ENCODE measurements at places on chromosomes 12 and 14.

DNA sequence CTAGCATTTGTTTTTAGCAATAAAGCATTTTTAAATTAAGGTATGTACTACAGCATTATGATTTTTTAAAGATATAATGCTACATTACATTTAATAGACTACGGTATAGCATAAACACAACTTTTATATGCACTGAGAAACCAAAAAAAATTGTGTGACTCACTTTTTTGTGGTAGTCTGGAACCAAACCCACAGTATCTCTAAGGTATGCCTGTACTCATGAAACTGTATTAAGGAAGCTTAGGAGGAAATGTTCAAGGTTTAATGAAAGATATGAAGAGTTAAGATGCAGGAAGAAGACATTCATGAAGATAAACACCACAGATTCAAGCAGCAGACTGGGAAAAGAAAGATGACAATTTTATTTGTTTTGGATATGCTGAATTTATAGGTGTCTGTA is 51.7 kb downstream of the PPP1R12A start:
- no peak for DNase-seq

- DNase-seq = no peak
Measured at GRCh38 chr12:49111206-49111605, 559 bp upstream of the LMBR1L start.

DNA sequence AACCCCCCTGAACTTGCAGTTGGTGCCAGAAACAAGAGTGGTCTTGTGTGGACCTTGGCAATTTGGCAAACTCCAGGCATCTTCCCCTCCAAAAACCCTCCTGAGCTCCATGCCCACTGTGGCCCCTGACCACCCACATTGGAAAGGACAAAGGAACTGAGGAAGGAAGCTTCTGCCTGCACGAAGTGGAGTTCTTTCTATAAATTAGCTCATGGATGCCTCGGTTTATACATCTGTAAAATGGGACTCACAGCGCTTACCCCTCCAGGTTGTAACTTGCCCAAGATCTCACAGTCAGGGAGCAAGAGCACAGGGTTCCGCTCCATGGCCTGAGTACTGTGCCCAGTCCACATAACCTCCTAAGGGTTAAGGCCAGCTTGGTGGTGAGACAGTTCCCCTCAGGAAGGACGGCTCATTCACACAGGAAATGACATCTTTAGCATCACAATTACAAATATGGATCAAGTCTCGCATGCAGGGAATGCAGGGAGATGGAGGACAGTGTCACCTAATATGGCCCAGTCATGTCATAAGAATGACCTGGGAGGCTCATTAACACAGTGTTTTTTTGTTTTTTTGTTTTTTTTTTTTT is 66.6 kb downstream of the CLMN start:
- no peak for DNase-seq

DNA sequence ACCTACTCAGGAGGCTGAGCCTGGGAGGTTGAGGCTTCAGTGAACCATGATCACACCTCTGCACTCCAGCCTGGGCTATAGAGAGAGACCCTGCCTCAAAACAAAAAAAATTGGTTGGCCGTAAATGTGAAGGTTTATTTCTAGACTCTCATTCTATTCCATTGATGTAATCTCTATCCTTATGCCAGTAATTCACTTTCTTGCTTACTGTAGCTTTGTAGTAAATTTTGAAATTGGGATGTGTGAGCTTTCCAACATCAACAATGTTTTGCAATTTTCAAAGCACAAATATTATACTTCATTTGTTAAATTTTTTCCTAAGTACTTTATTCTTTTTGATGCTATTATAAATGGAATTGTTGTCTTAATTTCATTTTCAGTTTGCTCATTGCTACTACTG is 24.6 kb downstream of the LIN52 start:
- DNase-seq = no peak

DNA sequence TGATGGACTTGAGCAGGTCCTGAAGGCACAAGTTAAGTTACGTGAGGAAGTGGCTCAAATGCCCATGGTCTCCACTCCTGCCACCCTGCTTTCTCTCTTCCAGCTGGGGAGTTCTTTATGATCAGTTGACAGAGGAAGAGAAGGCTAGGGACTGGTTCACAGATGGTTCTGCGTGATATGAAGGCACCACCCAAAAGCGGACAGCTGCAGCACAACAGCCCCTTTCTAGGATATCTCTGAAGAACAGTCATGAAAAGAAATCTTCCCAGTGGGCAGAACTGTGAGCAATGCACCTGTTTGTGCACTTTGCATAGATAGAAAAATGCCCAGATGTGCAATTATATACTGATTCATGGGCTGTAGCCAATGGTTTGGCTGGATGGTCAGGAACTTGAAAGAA is 162.4 kb upstream of the FSCB start:
- no peak for DNase-seq

GRCh38 chr12:93549174-93549573 is 23.3 kb upstream of the SOCS2 start:
- no peak for DNase-seq

- DNase-seq = peak; percentile 47
Measured at GRCh38 chr12:122190842-122191668, 8.1 kb downstream of the LRRC43 start.

- DNase-seq = peak; percentile 71
Measured at GRCh38 chr12:69739287-69740191, 879 bp downstream of the RAB3IP start.

GRCh38 chr12:127400221-127400620 is 866.7 kb upstream of the TMEM132C start:
- no peak for DNase-seq

- DNase-seq = no peak
Measured at GRCh38 chr12:112998987-112999767, 20.9 kb downstream of the OAS2 start.

- DNase-seq = no peak
Measured at GRCh38 chr14:51592836-51593235, 58.9 kb upstream of the FRMD6 start.

DNA sequence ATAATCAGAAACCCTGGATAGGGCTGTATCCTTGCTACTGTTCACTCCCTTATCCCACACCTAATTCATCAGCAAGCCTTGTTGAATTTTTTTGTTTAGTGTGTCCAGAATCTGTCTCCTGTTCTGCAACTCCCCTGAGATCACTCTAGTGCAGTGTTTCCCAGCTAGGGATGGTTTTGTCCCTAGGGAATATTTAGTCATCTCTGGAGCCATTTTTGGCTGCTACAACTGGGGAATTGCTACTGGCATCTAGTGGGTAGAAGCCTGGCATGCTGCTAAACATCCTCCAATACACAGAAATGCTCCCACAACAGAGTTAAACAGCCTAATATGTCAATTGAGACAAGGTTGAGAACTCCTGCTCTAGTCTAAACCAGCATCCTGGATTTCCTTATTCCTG is 248.0 kb downstream of the NPAS3 start:
- DNase-seq = no peak

- no peak for DNase-seq
Measured at GRCh38 chr14:23387916-23388882, 11.4 kb downstream of the CMTM5 start.

GRCh38 chr12:109765446-109765810 is 51.8 kb downstream of the FAM222A start:
- no peak for DNase-seq

GRCh38 chr14:25820368-25820767 is 770.4 kb upstream of the STXBP6 start:
- DNase-seq = no peak

GRCh38 chr14:89900802-89901201 is 53.7 kb downstream of the EFCAB11 start:
- no peak for DNase-seq

GRCh38 chr14:95524706-95525512 is 8.5 kb upstream of the SYNE3 start:
- DNase-seq = no peak

DNA sequence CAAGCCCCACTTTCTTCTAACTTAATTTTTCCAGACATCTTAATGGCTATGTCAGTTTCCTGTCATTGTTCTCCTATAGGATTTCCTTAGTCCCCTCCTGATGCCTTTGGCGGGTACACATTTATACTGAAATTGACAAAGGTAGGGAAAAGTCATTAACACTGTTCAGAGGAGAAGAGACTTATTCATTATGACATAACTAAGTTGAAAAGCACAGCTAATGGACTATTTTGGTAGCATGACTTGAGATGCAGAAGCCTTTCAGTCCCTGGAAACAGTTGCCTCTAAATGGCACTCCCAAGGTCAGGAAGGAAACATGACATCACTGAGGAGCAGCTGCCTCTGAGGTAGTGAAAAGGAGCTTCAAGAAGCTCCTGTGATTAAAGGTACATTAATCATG is 317.5 kb upstream of the KITLG start:
- no peak for DNase-seq

GRCh38 chr12:32545413-32545980 is 133.6 kb upstream of the DNM1L start:
- DNase-seq = no peak

GRCh38 chr12:32140877-32141276 is 34.2 kb downstream of the BICD1 start:
- DNase-seq = no peak

DNA sequence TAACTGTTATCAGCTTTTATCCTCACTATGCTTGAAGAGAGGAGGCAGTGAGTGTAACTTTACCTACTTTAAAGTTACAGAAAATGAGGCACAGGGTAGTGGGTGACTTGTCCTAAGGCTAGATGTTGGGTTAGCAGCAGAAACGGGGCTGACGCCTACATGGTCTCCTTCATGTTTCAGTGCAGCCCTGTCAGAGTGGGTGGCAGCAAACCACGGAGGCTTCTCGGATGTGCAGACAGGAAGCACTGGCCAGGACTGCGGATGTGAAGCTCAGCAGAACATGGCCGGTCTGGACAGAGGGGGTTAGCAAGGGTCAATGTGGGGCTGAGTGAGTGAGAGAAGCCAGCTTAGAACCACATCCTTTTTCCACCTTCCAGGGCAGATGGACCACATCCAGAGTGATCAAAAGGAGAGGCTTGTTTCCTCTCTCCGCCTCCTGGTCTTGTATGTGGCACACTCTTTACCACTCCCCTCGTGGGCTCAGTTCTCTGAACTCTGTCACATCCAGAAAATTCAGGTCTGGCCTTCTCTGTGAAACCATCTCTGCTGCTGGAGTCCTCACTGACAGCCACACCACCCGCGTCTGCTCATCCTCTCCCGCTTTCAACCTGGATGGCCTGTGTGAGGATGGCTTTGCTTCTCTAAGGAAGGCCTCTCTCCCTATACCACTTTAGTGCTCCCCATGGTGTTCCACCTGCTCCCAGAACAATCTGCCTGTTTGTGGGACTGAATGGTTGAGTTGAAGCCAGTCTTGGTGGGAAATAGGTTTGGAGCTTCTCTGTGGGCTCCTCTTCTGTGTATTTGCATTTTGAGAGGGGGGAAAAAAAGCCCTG is 14.1 kb downstream of the SUSD6 start:
- peak; percentile 74 for DNase-seq

GRCh38 chr12:54017027-54017788 is 8.4 kb downstream of the HOXC8 start:
- DNase-seq = no peak

DNA sequence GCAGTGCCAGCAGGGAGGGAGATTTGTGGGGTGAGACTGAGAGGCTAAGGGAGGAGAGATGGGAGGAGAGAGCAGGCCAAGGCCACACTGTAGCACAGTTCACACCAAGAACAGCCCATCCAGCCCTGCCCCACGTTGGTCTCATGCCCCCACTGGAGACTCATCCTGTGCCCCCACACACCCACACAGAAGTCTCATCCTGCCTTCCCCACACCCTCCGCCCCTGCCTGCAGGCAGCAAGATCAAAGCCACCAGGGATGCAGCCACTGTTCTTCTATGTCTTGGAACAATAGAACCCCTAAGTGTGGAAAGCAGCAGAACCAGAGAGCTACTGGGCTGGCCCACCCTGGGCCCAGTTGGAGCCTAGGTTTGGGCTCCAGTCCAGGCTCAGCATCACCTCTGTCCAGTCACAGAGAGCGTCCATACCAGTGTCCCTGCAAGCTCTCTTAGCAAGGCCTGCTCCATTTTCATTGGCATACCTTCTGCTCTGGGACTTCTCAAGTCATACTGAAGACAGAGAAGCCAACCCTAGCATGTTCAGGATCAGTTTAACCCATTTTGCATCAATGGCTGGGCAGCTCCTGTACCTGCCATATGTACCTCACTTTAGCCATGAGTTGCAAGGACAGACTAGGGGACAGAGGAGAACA is 31.7 kb upstream of the HDAC7 start:
- no peak for DNase-seq

GRCh38 chr14:67837011-67837624 is 17.5 kb downstream of the RAD51B start:
- peak; percentile 58 for DNase-seq

- DNase-seq = no peak
Measured at GRCh38 chr12:25531502-25532052, 21.5 kb downstream of the LMNTD1 start.

DNA sequence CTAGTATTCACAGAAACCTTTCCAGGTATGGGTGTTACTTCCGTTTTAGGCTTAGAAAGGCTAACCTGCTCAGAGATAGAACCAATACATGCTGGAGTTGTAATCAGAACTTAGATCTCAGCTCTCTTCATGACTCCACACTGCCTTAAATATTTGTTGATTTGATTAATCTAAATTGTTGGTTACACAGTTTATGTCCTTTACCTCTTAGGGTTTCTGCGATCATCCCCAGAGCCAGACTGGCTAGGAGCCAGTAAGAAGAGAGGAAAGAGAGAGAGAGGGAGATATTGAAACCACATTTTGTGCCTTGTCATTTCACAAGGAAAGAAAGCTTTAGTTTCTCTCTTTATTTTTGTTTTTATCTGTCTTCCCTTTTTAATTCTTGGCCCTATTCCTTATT is 16.8 kb upstream of the MGP start:
- no peak for DNase-seq

GRCh38 chr14:29320286-29320685 is 553.7 kb downstream of the FOXG1 start:
- no peak for DNase-seq

DNA sequence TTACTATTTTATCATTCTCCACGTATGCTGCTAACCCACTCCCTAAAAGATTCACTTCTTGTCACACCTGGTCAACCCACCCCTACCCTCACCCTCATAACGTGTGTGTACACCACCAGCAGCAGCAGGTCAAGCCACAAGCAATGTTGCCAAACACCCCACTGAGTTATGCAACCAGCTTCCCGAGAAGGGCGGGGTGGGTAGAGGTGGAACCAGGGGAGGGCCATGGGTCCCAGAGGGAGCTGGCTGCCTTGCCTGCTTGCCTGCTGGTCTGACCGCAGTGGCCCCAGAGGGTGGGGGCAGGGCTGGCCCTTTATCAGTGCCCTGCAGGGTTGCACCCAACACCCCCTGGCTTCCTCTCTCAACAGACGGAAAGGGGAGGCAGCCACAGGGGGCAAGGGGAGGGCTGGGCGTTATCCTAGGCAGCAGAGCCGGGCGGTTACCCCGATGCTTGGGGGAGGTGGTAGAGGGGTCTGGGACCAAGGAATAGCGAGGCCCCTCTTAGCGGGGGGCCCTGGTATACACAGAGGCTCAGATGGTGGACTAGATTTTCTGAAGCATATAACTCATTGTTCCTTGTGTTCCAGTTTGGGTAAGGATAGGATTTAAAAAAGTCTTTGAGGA is 3.5 kb upstream of the NFE2 start:
- no peak for DNase-seq
